Effector memory CD4-positive, alpha-beta T cell (primary cell): ENCODE measurements at places on chromosomes 7 and 10.

DNA sequence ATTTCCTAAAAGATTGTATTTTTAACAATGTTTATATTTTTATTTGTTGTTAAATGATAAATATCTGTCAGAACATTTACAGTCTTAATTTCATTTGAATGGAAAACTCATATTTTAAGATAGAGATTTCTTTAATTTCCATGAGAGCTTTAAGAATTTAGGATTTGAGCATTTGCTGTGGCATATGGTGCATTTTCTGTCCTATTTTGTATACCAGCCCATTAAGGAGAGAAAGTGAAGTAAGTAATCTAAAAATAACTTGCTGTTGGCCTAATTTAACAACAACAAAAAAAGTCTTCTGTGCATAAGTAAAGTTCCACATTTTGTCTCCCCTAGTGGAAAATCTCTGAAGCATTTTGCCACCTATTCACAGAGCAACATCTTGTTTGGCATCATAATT is 190.9 kb upstream of the PPP1R3A start:
- DNase-seq = no peak

DNA sequence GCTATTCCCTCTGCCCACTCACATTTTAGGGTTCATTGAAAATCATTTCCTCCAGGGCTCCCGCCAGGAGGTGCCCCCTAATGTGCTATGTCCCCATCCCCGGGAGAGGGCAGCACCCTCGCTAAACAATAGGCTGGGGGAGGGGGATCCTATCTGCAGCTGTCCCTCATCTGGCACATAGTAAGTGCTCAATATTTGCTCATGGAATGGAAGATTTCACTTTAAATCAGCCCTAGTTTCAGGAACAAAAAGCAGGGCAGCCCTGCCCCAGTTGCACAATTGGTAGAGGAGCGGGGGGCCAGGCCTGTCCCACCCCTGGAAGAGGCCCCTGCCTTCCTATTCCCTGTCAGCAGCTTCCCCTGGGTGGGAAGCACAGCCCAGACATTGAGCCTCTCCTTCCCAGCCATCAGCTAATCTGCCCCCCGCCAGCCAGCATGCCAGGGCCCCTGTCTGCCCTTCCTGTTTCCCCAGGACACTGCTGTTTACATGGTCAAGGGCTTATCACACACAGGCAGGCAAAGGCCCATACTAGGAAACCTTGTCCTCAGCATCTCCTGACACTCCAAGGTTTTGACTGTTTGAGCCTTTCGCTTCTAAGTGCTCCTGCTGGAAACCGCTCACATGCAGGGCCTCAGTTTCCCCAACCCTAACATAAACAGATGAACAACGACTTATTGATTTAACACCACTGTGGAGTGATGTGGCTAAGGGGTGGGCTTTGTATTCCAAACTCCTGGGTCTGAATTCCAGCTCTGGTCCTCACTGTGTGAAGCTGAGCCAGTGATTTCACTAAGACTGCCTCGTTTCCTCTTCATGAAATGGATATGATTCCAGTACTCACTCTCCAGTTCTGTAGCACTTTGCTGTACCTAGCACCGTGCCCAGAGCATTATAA is 130.7 kb upstream of the ZMIZ1 start:
- DNase-seq = no peak

- no peak for DNase-seq
These were observed 77.4 kb downstream of the DLG5 start for GRCh38 chr10:77849039-77849664.

DNA sequence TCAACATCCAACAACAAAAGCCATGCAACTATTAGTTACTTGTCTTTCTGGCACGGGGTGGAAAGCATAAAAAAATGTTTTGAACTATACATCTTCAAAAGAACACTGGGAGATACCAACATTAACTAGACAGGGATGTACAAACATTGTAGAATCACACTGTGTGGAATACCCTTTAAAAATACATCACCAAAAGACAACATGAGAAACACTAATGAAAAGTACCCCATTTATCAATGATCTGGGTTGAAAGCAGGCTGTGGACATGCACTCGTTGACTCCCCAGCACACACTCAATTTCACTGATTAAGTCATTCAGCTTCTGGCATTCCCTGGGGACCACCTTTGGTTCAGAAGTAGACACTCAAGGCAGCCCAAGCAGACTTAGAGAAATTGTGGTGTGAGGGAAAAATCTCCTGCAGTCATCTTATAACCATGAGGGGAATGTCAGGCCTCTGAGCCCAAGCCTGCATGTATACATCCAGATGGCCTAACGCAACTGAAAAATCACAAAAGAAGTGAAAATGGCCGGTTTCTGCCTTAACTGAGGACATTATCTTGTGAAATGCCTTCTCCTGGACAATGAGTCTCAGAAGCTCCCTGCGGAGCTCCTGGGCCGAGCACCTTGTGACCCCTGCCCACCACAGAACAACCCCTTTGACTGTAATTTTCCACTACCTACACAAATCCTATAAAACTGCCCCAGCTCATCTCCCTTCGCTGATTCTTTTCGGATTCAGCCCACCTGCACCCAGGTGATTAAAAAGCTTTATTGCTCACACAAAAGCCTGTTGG is 53.0 kb downstream of the CACUL1 start:
- DNase-seq = no peak
